Stimulated activated CD8-positive, alpha-beta memory T cell treated with anti-CD3 and anti-CD28 coated beads, Interleukin-2, amount 100 ng/mL, for 1 hour (primary cell): ENCODE measurements at places on chromosomes 3 and 15.

DNA sequence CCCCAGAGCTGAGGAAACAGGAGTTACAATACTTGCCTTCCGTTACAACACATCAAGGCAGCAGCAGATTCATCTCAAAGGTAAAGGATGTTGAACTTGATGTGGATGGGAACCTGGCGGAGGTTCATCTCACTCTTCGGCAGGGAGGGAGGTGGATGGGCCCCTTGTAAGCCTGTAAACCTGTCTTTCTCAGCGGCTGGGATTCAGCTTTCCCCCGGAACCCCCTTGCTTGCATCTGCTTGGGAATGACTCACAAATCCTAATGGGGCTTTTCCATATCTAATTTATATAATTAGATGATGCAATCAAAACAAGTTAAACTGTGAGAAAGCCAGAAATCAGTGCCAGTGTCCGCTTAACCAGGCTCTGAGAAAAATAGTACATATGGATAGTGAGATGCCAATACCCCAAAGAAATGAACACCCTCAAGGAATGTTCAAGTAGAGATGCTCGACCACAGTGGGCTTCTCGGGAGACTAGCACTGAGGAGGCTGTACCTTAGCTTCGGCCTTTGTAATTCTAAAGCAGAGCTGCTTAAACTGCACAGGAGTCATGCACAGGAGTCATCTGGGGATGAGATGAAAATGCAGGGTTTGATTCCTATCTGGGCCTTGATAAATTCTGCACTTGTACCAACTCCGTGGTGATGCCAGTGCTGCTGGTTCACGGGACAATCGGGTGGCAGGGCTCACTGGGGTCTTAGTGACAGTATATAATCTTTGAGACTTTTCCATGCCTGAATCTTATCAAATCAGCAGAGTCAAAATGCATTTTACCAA is 2.2 kb upstream of the FAM240A start:
- no peak for DNase-seq

DNA sequence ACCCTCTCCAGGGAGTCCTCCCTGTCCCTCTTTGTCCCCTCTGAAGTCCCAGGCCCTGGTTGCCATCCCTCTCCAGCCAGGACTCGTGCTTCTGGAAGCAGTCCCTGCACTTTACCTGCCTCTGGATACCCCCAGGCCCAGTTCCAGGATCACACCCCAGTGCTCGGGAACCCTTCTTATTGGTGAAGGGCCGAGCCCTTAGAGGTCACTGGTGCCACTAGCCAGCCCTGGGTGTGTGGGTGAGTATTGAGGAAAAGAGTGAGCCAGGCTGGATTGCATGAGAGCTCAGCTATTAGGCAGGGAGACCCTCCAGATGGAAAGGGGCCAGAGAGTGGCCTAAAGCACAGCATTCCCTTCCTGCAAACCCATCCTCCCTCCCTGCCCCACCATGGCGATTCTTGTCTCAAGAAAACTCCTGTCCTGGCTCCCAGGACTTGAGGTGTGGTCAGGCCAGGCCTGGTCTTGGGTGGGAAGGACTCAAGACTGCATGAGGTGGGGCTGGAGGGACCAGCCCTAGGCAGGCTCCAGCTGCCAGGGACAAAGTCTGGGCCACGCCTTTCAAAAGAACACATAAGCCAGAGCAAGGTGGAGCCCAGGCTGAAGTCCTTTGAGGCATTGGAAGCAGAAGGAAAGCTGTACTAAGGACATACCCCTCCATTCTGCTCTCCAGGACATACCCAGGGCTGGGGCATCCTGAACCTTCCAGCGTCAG is 4.8 kb upstream of the PHGR1 start:
- no peak for DNase-seq

GRCh38 chr3:197478746-197479668 is 76.8 kb downstream of the BDH1 start:
- DNase-seq: no peak

GRCh38 chr15:38705436-38706219 is 141.0 kb upstream of the RASGRP1 start:
- DNase-seq: no peak

DNA sequence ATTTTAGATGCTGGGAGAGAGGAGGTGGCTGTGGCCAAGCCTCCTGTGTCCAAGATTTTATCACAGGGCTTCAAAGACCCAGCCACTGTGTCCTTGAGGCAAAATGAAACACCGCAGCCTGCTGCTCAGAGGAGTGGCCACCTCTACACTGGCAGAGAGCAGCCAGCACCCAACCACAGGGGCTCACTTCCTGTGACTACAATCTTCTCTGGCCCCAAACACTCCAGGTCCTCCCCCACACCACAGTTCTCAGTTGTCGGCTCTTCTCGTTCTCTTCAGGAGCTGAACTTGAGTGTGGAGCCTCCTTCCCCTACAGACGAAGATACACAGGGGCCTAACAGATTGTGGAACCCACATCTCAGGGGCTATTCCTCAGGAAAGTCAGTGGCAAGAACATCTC is 45.6 kb downstream of the CDAN1 start:
- no peak for DNase-seq

DNA sequence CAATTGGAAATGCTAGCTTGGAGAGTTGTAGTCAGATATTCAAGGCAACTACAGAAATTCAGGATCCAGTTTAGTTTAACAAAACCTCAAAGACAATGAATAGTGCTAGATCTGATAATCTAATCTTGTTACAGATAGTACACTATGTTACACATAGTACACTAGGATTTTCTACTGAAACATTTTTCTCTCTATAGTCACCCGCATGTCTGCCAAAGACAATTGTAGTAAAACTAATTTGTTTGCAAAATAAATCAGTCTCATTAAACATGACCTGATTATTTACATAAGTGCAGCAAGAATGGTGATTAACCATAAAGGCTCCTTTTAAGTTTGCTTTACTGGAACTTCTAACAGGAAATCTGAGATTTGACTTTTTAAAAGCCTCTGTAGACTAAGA is 52.0 kb downstream of the ILDR1 start:
- no peak for DNase-seq

GRCh38 chr3:53531749-53532148 is 37.3 kb downstream of the CACNA1D start:
- DNase-seq: no peak

DNA sequence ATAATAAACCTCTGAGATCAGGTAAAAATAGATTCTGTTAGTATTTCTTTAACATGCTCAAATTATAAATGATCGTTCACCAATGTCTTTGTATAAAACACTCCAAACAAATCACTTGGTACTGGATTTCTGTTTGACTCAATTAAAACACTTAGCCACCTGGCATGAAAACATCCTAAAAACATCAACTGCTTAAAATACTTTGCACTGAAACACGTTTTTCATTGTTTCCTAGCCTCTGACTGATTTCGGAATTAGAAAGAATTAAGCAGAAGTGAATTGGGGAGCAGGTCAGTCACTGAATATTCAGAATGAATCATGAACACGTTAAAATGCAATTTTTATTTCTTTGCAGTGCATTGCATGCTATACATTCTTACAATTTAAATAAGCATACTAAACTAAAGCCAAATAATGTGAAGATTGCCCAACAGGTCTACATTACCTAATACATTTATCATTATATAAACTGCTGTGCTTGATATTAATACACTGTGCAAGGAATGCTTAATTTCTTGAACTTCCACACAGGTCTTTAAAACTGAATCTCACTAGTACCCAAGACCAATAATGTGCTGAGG is 1.6 kb downstream of the THRB start:
- no peak for DNase-seq
